ENCODE measurements at places on chromosomes 7 and 10.

DNA sequence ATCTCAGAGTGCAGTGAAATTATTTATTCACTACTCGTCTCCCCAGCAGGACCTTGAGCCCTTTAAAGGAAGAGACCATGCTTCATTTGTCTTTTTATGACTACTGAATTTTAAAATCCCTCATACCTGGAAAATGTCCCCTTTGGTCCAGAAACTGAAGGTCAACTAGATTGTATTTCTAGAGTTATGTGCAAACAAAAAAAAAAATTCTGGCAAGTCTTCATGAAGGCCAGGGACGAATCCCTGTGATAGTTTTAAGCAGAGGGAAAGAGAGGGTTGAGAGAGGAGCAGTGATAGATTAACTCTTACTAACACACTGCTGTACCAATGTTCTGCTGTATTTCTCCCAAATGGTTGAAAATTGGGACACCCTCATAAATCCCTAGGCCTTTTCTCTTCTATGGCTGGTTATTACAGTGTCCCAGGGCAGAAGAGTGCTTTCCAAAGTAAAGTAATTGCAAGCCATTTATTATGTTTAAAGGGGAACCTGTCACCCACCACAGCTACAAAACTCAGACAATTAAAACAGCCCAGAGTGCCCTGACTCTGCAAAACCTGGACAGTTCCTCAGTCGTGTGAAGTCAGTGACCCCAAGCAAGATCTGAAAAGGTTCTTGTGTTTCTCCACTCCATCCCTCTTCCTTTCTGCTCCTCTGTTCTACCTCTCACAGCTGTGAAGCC, 182.8 kb upstream of the AOAH start:
- no peak for DNase-seq

DNA sequence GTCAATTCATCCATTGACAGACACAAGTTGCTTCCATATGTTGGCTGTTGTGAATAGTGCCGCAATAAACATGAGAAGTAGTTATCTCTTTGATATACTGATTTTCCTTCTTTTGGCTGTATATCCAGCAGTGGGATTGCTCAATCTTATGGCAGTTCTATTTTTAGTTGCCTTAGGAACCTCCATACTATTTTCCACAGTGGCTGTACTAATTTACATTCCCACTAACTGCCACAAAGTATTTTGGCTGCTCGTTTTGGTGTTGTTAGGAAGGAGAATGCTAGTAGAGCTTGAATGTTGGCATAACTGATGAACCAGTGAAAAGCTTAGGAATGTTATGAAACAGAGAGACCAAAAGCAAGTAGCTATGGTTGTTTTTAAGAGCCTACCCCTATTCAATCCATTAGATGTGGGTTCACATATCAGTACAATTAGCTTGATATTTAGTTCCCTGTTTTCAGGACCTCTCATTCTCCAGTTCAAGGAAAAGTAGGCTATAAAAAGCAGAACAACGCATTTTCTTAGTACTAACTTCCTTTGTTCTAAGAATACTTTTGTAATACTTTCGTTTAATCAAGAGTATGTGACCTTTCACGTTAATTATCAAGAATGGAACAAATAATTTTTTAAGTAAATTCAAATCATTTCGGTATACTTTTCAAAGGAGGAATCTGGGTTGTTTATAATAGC, 100.3 kb downstream of the FAS start:
- DNase-seq = no peak

DNA sequence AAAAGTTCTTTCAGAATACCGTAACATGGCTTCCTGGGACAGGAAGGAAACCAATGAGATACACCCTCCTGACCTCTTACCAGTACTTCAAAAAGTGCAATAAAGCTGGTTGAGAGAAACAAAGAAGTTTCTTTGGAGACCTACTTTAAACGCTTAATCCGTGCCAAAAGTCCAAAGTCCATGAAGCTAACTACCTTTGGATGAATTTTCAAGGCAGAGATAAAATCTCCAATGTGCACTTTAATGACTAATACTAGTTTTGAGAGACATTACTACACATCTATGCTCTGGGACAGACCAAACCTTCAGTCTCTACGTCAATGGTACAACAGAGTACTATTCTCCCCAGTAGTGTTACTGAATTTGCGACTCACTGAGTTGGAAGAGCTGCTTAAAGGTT, 46.1 kb downstream of the UBE2H start:
- DNase-seq = no peak

GRCh38 chr7:129017264-129017663, 37.6 kb downstream of the TNPO3 start:
- no peak for DNase-seq

- DNase-seq = peak; percentile 74
Measured at GRCh38 chr7:118214051-118214832, 10.3 kb upstream of the ANKRD7 start.

- DNase-seq = peak; percentile 80
Measured at GRCh38 chr7:112550468-112551060, 69.8 kb downstream of the LSMEM1 start.

DNA sequence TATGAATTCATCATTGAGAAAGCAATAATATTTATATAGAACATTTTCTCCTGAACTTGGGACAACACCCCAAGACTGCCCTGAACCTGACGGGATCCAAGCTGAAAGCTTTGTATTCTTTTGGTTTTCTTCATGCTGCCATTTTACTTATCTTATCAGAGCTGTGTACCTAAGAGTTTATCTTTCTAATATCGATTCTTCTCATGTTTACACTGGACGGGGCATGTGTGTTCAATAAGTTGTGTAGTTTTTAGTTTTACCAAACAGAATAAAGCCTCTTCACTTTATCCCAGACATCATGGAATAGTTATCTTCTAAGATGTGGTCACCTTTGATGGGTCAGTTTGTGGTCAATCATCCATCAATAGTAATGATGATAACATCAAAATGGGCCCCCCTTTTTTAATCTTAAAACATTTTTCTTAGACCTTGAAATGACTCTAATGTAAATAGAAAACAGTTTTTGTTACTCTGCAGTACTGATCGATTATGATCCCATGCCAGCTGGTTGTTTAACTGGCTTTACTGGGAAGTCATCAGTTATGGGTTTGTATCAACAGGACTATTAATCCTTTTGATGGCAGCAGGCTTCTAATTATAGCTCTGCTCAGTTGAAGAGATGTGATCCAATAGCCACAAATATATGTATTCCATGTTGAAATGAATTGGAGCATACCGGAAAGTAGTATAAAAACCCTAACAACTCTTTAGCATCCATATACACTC, 446.1 kb downstream of the KCNMA1 start:
- no peak for DNase-seq

DNA sequence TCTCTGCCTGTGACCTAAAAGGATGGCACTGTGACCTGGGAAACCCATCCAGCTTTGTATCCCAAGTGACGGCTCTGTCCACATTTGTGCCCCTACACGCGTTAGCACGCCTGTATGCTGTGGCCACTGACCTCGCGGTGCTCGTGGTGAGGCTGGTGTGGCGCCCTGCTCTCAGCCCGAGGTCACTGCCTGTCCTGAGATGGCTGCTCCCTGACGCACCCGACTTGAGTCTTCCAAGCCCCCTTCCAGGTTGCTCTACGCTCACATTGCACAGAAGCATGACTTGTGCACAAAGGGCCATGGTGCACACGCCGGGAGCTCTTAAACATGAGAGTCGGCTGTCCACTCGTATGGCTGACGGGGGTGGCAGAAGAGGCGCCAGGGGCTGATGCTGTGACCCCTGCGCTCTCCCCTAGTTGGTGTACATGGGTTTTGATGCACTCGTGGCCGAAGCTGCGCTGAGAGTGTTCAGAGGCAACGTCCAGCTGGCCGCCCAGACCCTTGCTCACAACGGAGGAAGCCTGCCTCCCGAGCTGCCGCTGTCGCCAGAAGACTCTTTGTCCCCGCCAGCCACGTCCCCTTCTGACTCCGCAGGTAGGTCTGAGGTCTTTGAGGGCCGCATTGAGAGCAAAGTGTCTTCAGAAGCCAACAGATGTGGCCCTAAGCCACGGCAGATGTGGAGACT, 33.5 kb downstream of the WDR86 start:
- no peak for DNase-seq

GRCh38 chr10:34707656-34708055, 107.4 kb downstream of the PARD3 start:
- DNase-seq = no peak

GRCh38 chr10:3761904-3762303, 23.1 kb downstream of the KLF6 start:
- no peak for DNase-seq

GRCh38 chr10:11609492-11610093, 1.9 kb downstream of the USP6NL start:
- peak; percentile 57 for DNase-seq

DNA sequence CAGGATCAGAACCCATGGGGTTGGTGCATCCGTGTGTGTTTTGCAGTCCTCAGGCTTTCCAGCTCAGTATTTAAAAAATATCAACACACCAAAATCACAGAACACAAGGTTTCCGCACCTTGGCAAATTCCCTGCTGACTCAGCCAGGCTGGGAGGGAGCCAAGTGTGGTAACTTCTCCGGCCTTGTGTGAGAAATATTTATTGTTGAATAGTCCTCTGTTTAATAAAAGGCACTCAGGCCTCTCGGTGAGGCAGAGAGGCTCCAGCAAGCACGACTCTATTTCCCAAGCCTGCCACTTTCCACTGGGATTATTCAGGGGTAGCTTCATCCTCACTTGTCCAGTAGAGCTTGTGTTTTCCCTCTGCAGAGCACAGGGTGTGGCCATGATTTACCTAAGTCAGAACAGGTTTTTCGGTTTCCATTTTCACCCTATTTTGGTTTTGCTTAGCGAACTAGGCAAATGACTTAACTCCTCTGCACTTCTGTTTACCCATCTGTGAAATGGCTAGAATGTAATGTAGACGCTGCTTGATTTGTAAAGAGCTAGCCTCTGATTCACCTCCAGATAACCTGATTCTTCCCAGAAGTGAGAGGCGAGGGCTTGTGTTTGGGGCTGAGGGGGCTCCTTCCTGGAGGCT, 13.0 kb upstream of the CHST15 start:
- no peak for DNase-seq

DNA sequence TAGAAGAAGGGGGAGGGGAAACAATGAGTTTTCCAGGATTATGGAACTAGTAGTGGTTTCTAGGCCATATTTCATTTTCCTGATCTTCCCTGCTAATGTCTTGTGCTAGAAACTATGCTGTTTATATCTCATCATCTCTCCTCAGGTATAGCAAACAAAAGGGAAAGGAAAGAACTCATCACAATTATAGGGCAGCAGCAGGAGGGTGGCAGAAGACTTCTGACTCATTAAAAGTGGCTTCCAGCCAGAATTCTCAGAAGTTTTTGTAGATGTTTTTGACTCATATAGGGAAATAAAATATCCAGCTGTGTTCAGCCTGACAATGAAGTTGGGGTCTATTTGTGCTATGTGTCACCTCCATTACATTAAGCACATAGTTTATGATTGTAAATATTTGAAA, 6.5 kb downstream of the AHR start:
- DNase-seq = peak; percentile 31

- DNase-seq = no peak
Measured at GRCh38 chr10:131865223-131865917, 35.4 kb upstream of the PPP2R2D start.

DNA sequence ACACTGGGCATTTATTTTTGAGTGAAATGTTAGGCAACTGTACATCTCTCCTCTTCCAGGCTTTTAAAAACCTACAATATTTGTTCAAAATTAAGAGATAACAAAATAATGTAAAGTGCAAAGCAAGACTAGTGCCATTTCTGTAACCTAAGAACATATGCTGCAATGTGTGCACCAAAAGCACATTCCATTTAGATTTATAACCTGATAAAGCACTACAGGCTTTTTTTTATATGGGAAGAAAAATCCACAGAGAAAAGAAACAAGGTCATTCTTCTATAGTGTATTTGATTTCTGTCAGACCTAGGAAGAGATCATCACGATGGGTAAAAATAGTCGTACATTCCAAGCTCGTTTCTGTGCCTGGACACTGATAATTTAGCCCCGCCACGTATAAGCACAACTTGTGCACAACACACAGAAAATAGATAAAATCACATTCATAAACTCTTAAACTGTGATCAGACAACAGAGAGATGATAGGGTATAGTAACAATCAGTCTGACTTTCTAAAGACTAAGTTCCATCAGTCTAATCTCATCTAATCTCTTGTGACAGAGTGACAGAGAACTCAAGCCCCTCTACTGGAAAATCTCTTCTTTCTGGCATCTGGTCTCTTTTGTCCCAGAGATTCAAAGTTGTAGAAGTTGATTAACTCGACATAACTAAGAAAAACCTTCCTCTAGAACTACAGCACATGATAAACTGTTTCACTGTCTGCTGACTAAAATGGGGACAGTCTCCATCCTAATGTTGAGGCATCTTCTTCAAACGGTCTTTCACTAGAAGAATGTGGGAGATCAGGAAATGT, 6.7 kb downstream of the LAMB1 start:
- DNase-seq = no peak

- no peak for DNase-seq
Measured at GRCh38 chr10:11962176-11962575, 80.4 kb downstream of the UPF2 start.

- DNase-seq = no peak
Measured at GRCh38 chr10:124701435-124701834, 42.7 kb downstream of the FAM53B start.

DNA sequence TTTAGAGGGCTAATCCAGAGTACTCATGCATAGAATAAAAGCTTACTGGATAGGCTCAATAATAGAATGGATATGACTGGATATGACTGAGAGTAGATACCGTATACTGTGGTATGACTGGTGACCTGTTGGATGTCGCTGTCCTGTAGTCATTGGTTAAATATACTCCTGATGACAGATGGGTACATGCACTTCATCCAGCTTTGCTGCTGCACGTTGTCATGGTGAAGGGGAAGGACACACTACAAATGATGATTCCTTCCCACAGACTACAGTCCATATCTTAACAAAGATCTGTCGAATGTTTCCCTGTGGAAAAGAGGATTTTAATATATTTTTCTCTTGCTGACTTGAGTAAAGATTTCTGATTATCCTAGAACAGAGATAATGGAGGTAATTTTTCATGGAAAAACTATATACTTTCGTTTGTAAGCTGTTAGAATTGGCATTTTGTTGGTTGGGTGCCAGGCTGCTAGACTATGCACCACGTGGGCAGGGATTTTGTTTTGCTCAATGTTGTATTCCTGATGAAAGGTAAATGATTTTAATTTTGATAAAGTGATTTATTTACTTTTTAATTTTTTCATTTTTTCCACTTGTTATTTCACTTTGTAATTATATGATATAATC, 97.3 kb downstream of the PPP1R9A start:
- DNase-seq = no peak

GRCh38 chr10:23512355-23513058, 73.6 kb downstream of the OTUD1 start:
- no peak for DNase-seq

GRCh38 chr10:30870896-30871295, 160.8 kb downstream of the ZNF438 start:
- no peak for DNase-seq

DNA sequence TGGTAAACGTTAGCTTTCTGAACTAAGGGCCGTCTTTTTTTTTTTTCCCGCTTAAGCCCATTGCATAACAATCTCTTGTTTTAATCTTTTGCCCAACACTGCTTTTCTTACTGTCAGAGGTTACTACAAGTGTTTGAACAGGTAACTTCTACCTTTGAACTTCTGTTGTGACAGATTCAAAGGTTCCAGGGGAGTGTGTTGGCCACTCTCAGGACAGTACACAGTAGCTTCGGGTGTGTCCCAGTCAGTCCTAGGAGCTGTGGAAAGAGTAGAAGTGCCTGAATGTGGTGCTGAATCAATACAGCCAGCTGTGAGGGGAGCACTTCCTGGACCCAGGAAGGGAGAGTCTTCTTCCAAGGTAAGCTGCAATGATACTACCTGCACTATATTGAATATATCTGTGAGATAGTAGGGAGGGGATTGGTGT, at the start of gene ACSL5:
Gene ACSL5 (plus strand): TSS at position 205 of the 427 bp plus-strand sequence. CDS start 20,831 bp downstream, outside the sequence.
- no peak for DNase-seq

GRCh38 chr10:64076322-64076940, 555.2 kb downstream of the REEP3 start:
- DNase-seq = no peak

- no peak for DNase-seq
Measured at GRCh38 chr10:17157024-17157423, 27.4 kb upstream of the CUBN start.
